Suprapubic skin (tissue), 4 donors: ENCODE measurements at places on chromosomes 12 and 14.

DNA sequence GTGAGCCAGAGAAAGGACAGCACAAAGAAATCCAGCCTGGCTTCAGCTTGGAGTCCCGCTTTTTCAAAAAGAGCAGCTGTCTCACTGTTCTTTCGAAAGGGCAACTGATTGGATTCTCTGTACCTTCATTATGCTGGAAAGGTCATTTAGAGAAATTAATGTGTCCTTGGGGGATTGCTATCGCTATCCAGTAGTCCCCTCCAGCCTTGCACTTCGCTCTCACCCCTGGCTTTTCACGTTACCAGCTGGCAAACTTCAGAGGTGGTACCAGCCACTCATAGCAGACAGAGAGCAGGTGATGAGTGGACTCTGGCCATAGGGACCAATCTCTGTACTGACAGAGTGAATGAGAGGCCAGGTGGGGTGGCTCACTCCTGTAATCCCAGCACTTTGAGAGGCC, 11.8 kb upstream of the NUAK1 start:
- peaks cover 2% of the 10 kb centered on the region for H3K4me1 ChIP-seq
- H3K27me3 ChIP-seq: no peaks in the 10 kb centered on the region
- DNase-seq: no peak
- H3K4me3 ChIP-seq: no peak overlapping the region
- no peaks in the 10 kb centered on the region for H3K36me3 ChIP-seq

DNA sequence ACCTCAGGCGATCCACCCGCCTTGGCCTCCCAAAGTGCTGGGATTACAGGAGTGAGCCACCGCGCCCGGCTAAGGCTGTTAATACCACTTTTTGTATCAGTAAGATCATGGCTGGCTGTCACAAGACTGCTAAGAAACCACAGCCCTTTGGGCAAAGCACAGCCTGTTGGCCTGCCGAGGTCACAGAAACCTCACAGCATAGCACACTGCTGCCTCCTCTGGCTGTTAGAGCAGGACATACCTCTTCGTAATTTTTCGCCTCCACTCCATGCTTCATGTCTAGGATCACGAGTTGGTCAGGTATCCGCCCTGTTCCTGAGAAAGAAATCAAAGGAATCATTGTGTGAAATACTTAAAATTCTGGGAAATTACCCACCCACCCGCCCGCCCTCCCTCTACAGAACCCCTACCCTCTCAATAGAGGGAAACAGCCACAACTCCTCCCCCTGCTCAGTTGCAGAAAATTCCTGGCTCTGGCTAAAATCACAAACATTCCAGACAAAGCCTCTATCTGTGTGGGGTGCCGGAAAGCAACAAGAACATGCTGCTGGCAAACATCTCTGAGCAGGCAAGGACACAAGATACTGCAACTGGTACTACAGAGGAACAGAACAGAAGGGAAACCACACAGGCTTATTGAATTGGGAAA, 20.7 kb upstream of the NEK9 start:
- no peaks in the 10 kb centered on the region for H3K27me3 ChIP-seq
- H3K4me1 ChIP-seq: peaks cover 80% of the 10 kb centered on the region
- peak; percentile 90 for DNase-seq
- H3K4me3 ChIP-seq: no peak overlapping the region

- no peak for DNase-seq
- H3K27me3 ChIP-seq: peaks cover 10% of the 10 kb centered on the region
- H3K4me3 ChIP-seq: no peak overlapping the region
- H3K27ac ChIP-seq: no peak overlapping the region
- H3K4me1 ChIP-seq: no peaks in the 10 kb centered on the region
Observed at GRCh38 chr12:108430245-108430644, 84.8 kb upstream of the FICD start.

- DNase-seq: no peak
- peak overlapping the region; percentile 14 for H3K27ac ChIP-seq
- no peaks in the 10 kb centered on the region for H3K27me3 ChIP-seq
- no peak overlapping the region for H3K4me3 ChIP-seq
Observed at GRCh38 chr14:74655599-74656395, 43.8 kb upstream of the LTBP2 start.

DNA sequence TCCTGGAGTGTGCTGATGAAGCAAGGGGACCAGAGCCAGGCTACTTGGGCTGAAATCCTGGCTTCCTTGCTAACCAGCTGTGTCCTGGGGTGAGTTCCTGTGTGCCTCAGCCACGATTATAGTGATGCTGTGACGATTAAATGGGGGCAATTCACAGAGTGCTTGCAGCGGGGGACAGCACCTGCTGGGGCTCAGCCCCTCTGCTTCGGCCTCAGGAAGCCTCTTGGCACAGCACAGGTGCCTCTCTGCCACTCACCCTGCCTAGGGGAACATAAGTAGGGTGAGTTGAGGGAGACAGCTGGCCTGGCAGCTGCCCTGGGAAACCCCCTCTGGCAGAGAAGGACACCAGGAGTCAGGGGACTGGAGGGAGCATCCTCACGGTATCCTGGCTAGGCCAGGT, 9.4 kb downstream of the KRT80 start:
- H3K4me1 ChIP-seq: peaks cover 67% of the 10 kb centered on the region
- H3K4me3 ChIP-seq: peak overlapping the region; percentile 36

GRCh38 chr14:64510825-64511671, 6.5 kb downstream of the ZBTB1 start:
- H3K27me3 ChIP-seq: no peaks in the 10 kb centered on the region
- H3K4me1 ChIP-seq: peaks cover 95% of the 10 kb centered on the region
- H3K36me3 ChIP-seq: no peaks in the 10 kb centered on the region
- no peak for DNase-seq
- H3K27ac ChIP-seq: no peak overlapping the region

DNA sequence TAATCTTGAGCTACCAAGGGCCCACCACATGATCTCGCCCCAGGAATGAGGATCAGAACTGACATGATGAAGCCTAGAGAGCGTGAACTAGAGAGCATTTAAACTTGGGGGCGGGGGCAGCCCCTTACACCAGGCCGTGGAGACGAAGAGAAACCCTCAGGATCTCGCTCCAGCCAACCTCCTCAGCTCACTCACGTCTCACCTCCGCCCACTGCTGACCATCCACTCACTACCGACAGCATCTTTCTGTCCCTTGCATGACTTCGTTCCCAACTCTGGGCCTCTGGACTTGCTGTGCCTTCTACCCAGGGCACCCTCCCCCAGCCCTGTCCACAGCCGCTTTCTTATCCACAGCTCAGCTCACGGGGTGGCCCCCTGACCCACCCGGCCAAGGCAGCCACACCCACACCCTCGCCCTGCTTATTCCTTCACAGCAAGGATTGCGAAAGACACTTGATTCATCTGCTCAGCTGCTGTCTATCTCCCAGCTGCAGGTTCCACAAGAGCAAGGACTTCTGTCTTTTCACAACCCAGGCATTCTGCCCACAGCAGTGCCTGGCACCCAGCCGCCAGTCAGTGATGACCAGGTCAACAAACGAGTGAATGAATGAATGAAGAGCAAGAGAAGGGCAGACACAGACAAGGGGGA, 6.4 kb downstream of the STX2 start:
- H3K27ac ChIP-seq: no peak overlapping the region
- no peak for DNase-seq
- H3K4me3 ChIP-seq: no peak overlapping the region
- no peaks in the 10 kb centered on the region for H3K36me3 ChIP-seq
- H3K27me3 ChIP-seq: no peaks in the 10 kb centered on the region

DNA sequence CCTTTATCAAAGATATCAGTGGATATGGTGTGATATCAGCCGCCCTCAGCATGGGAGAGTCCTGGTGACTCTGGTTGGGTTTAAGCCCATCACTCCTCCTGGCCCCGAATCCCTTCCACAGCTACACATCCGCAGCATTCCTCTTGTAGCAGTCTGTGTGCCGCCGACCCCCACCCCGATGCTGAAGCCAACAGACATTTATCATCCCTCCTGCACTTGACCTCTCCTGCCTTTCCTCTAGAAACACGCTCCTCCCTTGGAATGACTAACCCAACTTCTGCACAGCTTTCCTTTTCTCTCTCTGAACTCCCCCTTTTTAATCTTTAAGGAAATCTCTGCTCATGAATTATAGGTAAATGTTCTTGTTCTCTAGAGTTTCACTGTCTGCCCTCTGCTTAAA, 250.9 kb upstream of the FOXN3 start:
- no peaks in the 10 kb centered on the region for H3K27me3 ChIP-seq
- no peak overlapping the region for H3K4me3 ChIP-seq
- no peaks in the 10 kb centered on the region for H3K36me3 ChIP-seq
- no peak for DNase-seq
- H3K4me1 ChIP-seq: no peaks in the 10 kb centered on the region

DNA sequence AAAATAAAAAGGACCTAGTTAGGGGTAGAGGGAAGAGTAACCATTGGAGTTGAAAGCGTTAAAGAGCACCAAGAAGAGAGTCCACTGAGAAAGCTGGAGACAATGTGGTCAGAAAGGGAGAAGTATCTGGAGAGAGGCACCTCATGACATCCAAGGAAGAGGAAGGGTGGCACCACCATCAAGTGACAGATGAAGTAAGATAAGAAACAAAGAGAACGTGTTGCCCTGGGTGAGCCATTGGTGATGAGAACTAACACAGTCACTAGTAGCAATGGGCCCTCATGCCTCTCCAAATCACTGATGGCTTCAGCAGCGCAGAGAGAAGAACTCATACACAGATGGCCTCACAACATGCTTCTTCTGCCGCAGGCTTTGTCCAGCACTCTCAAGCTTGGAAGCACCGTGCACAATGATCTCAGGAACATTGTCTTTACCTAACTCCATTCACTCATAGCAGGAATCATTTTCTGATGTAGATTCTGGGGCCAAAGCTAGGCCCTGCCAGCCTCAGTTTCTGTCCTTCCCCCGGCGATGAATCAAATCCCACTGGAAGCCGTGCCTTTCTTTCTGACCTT, 252.9 kb downstream of the DPF3 start:
- no peaks in the 10 kb centered on the region for H3K36me3 ChIP-seq
- H3K27ac ChIP-seq: no peak overlapping the region
- H3K27me3 ChIP-seq: no peaks in the 10 kb centered on the region
- no peaks in the 10 kb centered on the region for H3K4me1 ChIP-seq
- no peak for DNase-seq

- no peaks in the 10 kb centered on the region for H3K36me3 ChIP-seq
- no peak overlapping the region for H3K4me3 ChIP-seq
- no peak overlapping the region for H3K27ac ChIP-seq
Observed at GRCh38 chr14:72522847-72523246, 371.1 kb downstream of the DPF3 start.

DNA sequence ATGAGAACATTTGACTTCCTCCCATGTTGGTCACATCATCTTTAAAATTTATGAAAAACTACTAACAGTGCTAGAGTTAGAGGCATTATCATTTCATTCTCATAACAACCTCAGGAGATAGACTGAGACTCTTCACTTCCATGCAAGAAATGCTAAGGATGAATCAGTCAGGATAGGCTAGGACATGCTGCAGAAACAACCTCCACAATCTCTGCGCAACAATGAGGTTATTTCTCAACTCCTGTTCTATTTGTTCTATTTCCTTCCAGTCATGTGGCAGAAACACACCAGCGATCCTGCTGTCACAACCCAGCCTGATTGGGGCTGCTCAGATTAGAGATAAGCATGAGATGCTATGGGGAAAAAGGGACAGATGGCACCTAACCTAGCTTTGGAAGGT, 49.0 kb upstream of the TMEM263 start:
- H3K4me3 ChIP-seq: no peak overlapping the region
- peaks cover 21% of the 10 kb centered on the region for H3K27me3 ChIP-seq
- peaks cover 7% of the 10 kb centered on the region for H3K4me1 ChIP-seq
- DNase-seq: no peak
- no peak overlapping the region for H3K27ac ChIP-seq
- no peaks in the 10 kb centered on the region for H3K36me3 ChIP-seq

DNA sequence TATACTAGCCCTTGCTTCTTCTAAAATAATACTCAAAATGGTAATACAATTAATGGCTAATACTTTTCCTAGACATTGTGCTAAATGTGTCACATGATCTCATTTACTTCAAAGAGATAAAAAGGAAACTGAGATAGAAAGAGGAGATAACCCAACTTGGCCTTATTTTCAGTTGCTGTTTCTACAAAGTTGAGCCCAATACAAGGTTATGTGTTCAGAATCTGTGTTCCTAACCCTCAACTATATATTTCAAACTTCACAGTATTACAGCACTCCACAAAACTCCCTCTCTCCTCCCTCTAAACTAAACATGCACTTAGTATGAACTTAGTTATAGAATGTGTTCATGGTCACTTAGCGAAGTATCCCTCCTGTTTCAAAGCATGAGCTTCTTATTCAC, 277.9 kb downstream of the CCER1 start:
- no peaks in the 10 kb centered on the region for H3K27me3 ChIP-seq
- H3K36me3 ChIP-seq: no peaks in the 10 kb centered on the region
- H3K4me3 ChIP-seq: no peak overlapping the region
- no peaks in the 10 kb centered on the region for H3K4me1 ChIP-seq

GRCh38 chr12:124420041-124420995, 125.4 kb downstream of the RFLNA start:
- no peaks in the 10 kb centered on the region for H3K27me3 ChIP-seq
- no peak for DNase-seq
- peaks cover 40% of the 10 kb centered on the region for H3K4me1 ChIP-seq
- peaks cover 73% of the 10 kb centered on the region for H3K36me3 ChIP-seq
- H3K27ac ChIP-seq: peak overlapping the region; percentile 89

- H3K36me3 ChIP-seq: no peaks in the 10 kb centered on the region
- no peak for DNase-seq
- no peak overlapping the region for H3K27ac ChIP-seq
- peaks cover 21% of the 10 kb centered on the region for H3K27me3 ChIP-seq
- H3K4me3 ChIP-seq: no peak overlapping the region
- no peaks in the 10 kb centered on the region for H3K4me1 ChIP-seq
Observed at GRCh38 chr12:55063291-55063690, 43.5 kb downstream of the NEUROD4 start.

- no peaks in the 10 kb centered on the region for H3K36me3 ChIP-seq
- H3K27me3 ChIP-seq: no peaks in the 10 kb centered on the region
- H3K4me3 ChIP-seq: no peak overlapping the region
- no peak for DNase-seq
- H3K4me1 ChIP-seq: peaks cover 3% of the 10 kb centered on the region
- no peak overlapping the region for H3K27ac ChIP-seq
Observed at GRCh38 chr12:15230751-15231150, 9.5 kb upstream of the RERG start.

DNA sequence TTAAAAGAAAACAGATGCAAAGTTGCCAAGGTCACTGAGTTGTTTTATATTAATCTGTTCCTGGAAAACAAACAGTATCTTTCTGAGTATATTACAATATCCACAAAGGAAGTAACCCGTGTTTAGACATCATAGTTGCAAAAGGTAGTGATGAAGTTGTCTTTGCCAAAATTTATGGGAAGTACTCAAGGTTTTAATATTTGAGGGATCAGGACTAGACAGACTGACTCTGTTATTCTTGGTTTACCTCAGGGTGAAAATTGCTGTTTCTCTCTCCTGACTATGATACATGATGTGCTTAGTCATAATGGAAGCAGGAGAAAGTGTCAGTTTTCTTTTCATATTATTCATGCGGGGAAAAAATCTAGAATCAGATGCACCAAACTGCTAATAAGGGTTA, 28.3 kb downstream of the TMEM233 start:
- DNase-seq: no peak
- H3K4me1 ChIP-seq: no peaks in the 10 kb centered on the region
- no peaks in the 10 kb centered on the region for H3K36me3 ChIP-seq
- H3K27me3 ChIP-seq: no peaks in the 10 kb centered on the region
- no peak overlapping the region for H3K4me3 ChIP-seq
- no peak overlapping the region for H3K27ac ChIP-seq
